ENCODE measurements at places on chromosomes 12 and 14. TPM values are rescaled to one million over a fixed set of nuclear protein-coding genes. Genes with fewer than 3 reads are reported as not detected.
A peak's percentile ranks its signal among the peaks of the same experiment; 100 is the strongest.

DNA sequence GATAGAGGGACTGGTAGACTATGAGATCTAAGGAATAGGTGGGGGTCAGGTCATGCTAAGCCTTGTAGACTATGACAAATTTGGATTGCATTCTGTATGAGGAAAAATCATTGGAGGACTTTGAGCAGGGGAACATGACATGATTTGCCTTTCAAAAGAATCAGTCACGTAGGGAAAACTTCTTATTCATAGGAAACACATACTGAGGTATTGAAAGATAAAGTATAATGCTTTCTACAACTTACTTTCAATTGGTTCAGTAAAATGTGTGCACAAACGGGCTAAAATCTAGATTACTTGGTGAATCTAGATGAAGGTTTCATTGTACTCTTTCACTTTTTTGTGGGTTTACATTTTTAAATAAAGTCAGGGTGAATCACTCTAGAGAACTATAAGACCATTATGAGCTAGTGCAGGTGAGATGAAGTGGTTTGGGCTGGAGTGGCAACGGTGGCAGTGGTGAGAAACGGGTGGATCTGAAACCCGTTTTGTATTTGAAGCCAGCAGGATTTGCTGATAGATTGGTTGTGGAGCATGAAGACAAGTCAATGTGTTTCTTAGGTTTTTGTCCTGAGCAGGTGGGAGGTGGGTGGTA lies 6.7 kb downstream of the BBS10 start:
- peaks cover 3% of the 10 kb centered on the region for H3K36me3 ChIP-seq
- H3K27ac ChIP-seq: no peak overlapping the region
- no peak overlapping the region for H3K4me3 ChIP-seq
- H3K27me3 ChIP-seq: no peaks in the 10 kb centered on the region
- H3K4me1 ChIP-seq: peaks cover 5% of the 10 kb centered on the region

GRCh38 chr14:57501039-57501557 lies 7.4 kb upstream of the CCDC198 start:
- H3K27me3 ChIP-seq: no peaks in the 10 kb centered on the region
- H3K27ac ChIP-seq: no peak overlapping the region
- no peak for DNase-seq
- H3K36me3 ChIP-seq: no peaks in the 10 kb centered on the region

DNA sequence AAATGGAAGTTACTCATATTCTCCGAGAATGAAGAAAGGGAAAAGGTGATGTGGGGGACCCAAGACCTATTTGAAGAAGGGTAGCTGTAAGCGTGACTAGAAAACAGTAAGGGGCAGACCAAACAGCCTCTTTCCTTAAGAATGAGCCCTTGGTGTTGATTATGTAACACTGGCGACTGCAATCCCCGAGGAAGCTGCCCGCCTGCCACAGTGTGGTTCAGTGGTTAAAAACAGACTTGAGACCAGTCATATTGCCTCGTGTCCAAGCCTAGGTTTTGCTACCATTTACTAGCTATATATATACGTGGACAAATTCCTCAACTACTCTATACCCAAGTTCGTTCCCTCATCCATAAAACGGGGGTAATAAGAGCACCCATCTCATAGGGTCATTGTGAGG lies 49.1 kb downstream of the SSPN start:
- H3K27me3 ChIP-seq: peaks cover 32% of the 10 kb centered on the region
- H3K4me1 ChIP-seq: no peaks in the 10 kb centered on the region
- H3K4me3 ChIP-seq: no peak overlapping the region
- peaks cover 2% of the 10 kb centered on the region for H3K36me3 ChIP-seq

DNA sequence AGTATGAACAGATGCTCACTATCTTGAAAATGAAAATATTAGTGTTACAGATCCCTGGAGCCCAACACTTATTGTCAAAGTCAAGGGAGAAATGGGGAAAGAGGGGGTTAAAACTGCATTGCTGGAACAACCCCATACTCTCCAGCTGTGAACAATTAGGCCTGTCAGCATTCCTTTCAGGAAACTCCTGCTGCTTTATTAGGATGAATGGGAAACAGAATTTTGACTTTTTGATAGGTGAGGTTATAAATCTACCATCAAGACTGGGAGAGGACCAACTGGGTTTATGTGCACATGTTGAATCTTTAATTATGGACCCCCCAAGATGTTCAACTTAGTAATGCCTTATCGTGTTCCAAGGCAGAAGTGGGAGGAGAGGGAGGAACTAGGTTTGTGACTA lies 85.0 kb downstream of the TMTC1 start:
- H3K27me3 ChIP-seq: peaks cover 3% of the 10 kb centered on the region
- no peak for DNase-seq
- no peak overlapping the region for H3K4me3 ChIP-seq

GRCh38 chr12:123142518-123142840 lies 8.4 kb downstream of the PITPNM2 start:
- peaks cover 6% of the 10 kb centered on the region for H3K36me3 ChIP-seq
- no peak overlapping the region for H3K27ac ChIP-seq
- H3K4me3 ChIP-seq: no peak overlapping the region

The LRRC10 gene
- total RNA-seq: not detected

The ESRRB gene
- total RNA-seq: not detected

DNA sequence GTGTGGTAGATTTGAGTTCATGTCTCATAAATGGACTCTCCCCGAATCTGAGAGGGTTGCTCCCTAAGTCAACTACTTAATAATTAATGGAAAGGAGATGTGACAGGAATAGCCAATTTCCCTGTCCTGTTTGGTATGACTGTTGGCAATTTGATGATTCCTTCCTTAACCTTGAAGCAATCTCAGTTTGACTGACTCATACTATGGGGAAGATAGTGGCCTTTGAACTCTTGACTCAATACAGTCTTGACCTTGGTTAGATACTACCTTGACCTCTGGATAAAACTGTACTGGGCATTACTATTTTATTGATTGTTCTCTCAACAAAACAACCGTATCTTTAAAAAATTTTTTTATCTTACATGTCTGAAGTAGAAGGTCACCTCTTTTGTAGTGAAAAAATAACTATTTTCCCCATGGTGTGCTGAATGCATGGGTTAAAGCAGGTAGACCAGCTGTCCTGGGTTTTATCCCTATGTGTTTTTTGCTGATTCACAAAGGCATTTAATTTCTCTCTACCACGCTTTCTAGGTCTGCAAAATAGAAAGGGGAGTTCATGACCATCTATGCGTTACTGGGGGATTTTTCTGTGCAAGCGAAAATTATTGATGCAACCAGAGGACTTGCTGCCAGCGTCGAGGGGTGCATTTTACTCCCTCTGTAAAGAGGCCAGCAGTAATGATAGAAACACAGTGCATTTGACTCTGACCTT lies 80.1 kb downstream of the ETV6 start:
- peaks cover 23% of the 10 kb centered on the region for H3K36me3 ChIP-seq
- peaks cover 69% of the 10 kb centered on the region for H3K4me1 ChIP-seq
- no peaks in the 10 kb centered on the region for H3K27me3 ChIP-seq
- H3K27ac ChIP-seq: peak overlapping the region; percentile 34

DNA sequence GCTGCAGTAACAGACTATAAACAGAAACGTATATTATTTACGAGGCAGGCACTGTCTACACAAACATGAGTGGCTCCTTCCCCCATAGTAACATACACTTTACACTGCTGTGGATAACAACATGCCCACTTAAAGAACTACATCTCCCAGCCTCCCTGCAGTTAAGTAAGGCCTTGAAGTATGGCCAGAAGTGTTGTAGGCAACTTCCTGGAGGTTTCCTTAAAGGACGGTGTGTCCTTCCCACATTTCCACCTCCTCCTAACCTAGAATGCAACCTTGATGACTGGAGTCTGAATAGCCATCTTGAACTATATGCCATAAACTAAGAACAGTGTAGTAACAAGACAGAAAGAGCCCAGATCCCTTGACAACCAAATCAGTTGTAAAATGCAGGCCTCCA lies 20.3 kb downstream of the MED13L start:
- H3K27me3 ChIP-seq: no peaks in the 10 kb centered on the region
- H3K4me1 ChIP-seq: peaks cover 53% of the 10 kb centered on the region
- peaks cover 13% of the 10 kb centered on the region for H3K36me3 ChIP-seq
- no peak overlapping the region for H3K4me3 ChIP-seq

The SYCP3 gene
- total RNA-seq: 0.21 TPM

- H3K4me3 ChIP-seq: no peak overlapping the region
- no peak for DNase-seq
- no peak overlapping the region for H3K27ac ChIP-seq
- peaks cover 20% of the 10 kb centered on the region for H3K27me3 ChIP-seq
- H3K4me1 ChIP-seq: no peaks in the 10 kb centered on the region
These were observed 30.1 kb upstream of the RPH3A start for GRCh38 chr12:112761366-112761986.

The GLI1 gene
- total RNA-seq: 0.62 TPM

The TGFB3 gene
- total RNA-seq: 2.4 TPM

The ERO1A gene
- total RNA-seq: 120 TPM

DNA sequence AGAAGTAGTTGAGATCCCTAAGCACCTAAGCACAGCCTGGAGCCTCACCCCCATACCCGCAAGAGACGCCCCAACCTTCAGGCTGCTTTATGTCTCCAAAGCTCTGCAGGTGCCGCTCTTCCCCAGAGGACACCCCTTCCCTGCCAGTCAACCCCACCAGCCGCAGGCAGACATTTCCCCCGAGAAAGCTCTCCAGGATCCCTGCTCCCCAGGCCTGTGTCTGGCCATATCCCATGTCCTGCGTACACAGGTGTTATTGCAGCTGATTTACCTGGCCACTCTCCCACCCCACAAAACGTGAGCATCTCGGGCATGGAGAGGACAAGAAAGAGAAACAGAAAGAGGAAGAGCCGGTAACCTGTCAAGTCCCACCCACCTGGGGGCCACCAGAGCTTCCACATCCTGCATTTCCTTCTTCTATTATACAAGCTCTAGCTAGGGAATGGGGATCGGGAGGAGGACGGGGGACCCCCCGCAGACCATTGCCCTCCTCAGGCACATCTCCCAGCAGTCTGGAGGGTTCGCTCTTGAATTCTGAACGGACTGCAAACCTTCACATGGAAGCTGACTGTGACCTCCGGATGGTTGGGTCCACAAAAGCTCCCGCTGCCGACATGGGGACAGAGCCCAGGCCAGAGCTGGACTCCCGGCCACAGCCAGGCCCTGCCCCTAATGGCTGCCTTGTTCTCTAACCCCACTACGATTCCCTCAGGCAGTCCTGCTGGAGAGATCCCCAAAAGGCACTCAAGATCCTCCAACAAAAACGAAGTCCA lies 17.6 kb downstream of the CCDC88C start:
- H3K4me3 ChIP-seq: peak overlapping the region; percentile 99
- H3K27me3 ChIP-seq: no peaks in the 10 kb centered on the region
- H3K27ac ChIP-seq: peak overlapping the region; percentile 95

- peaks cover 16% of the 10 kb centered on the region for H3K4me1 ChIP-seq
- H3K27ac ChIP-seq: peak overlapping the region; percentile 95
- H3K27me3 ChIP-seq: no peaks in the 10 kb centered on the region
- H3K36me3 ChIP-seq: peaks cover 8% of the 10 kb centered on the region
- peak overlapping the region; percentile 73 for H3K4me3 ChIP-seq
These were observed 31.4 kb upstream of the C12orf76 start for GRCh38 chr12:110079477-110080400.

The CAPS2 gene
- 3.0 TPM for total RNA-seq

DNA sequence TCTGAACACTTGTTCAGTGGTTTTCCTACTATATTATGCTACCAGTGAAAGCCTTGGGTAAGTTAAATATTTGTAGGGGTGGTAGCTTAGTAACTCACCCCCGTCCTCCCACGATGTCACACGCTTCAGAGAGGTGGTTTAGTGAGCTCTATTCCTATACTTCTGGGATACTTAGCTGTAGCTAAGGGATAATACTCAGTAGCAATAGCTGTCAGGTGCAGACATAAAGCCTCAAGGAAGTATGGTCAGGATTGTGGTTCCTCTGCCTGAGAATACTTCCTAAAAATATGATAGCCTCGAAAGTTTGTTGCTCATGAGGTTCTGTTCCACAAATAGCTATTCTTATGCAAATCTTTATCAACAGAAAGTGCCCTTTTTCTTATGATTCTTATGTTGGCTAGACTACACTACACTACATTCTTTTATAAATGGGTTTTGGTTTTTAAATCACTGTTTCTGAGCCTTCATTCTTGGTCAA lies 11.9 kb downstream of the DLST start:
- no peaks in the 10 kb centered on the region for H3K27me3 ChIP-seq
- H3K4me1 ChIP-seq: peaks cover 2% of the 10 kb centered on the region
- H3K4me3 ChIP-seq: no peak overlapping the region
- H3K36me3 ChIP-seq: peaks cover 25% of the 10 kb centered on the region
- peak overlapping the region; percentile 76 for H3K27ac ChIP-seq
